Stimulated activated CD4-positive, alpha-beta T cell treated with anti-CD3 and anti-CD28 coated beads, Interleukin-1b, Interleukin-23, amount 100 ng/mL, for 1 hour (primary cell): ENCODE measurements at places on chromosomes 13 and 19.

- DNase-seq, result no peak
Measured at GRCh38 chr13:98825659-98826058, 73.2 kb upstream of the SLC15A1 start.

DNA sequence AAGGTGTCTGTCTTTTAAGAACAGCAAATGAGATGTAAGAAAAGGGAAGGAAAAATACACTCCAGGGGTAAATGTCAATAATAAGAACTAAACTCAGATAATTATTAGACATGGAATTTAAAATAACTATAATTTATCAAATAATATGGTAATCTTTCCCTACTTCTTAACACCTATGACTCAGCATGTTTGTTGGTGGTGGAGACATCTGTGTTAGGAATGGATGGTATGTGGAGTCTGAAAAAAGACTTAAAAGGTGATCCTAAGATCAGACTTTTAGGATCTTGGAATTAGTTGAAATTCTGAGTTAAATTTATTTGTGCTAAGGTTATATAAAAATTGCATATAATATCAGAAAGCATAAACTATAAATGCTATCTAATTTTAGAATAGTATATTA lies 915.1 kb downstream of the SLITRK5 start:
- no peak for DNase-seq

- DNase-seq, result no peak
Measured at GRCh38 chr19:3365093-3365835, 1.1 kb upstream of the NFIC start.

DNA sequence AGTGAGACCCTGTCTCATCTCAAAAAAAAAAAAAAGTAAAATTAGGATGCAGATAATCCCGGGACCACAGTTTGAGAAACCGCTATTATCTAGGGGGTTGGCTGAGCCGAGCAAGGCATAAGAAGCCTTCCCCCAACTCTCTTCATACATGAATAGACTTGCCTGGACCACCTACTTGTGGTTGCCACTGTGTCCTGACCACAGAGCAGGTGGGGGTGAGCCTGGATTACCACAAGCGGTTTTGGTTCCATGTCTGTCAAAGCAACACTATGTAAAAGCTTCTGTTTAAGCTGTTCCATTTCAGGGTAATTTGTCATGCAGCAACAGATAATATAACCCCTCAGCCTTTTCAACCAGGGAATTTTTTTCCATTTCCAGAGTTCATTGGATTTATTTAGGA lies 3.3 kb upstream of the NAPA start:
- DNase-seq, result no peak

DNA sequence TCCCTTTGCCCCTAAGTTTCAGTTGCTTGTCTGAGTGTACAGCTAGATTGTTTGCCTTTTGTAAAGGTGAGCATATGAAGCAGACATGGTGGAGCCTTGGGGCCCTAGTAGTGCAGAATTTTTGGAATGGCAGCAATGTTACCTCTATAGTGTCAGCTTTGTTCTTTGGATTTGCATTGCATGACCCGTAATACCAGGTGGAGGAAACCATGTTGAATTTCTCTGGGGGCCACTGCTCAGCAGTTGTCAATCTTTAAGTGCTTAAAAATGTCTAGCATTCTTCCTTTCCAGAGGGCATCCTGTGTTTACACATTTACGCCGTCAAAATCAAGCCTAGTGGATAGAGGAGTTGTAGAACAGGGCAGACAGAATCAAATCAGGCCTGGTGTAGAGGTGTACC lies 303.3 kb downstream of the ATP8A2 start:
- no peak for DNase-seq
